Left renal cortex interstitium (tissue), 4 donors: ENCODE measurements at places on chromosomes 5 and 9.

DNA sequence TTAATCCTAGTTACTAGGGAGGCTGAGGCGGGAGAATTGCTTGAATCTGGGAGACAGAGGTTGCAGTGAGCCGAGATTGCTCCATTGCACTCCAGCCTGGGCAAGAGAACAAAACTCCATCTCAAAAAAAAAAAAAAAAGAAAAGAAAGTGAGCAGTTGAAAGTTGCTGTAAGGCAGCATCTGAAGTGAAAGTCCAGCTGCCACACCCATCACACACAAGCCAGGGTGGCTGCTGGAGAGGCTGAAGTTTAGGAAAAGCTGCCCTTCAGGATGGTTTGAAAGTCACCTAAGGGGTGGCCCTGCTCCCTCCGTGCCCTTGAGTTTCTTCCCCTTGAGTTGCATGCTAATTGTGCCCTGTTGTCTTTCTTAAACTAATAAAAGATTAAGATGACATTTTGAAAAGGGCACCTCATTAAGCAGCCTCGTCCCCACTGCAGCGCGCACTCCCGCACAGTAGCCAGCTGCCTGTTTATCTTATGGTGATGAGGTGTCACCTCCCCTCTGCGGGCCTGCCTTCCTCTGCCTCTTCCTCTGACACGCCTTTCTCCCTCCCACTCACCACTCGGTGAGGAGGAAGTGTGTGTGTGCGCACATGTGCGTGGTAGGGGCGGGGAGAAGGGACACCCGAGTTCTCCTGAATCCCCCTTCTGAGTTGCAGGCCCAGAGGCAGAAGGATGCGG is 104.2 kb upstream of the PANK3 start:
- DNase-seq = no peak

GRCh38 chr9:88803546-88804253 is 187.6 kb upstream of the S1PR3 start:
- DNase-seq = no peak

- no peak for DNase-seq
Observed at GRCh38 chr5:142977363-142978051, 207.3 kb downstream of the ARHGAP26 start.

DNA sequence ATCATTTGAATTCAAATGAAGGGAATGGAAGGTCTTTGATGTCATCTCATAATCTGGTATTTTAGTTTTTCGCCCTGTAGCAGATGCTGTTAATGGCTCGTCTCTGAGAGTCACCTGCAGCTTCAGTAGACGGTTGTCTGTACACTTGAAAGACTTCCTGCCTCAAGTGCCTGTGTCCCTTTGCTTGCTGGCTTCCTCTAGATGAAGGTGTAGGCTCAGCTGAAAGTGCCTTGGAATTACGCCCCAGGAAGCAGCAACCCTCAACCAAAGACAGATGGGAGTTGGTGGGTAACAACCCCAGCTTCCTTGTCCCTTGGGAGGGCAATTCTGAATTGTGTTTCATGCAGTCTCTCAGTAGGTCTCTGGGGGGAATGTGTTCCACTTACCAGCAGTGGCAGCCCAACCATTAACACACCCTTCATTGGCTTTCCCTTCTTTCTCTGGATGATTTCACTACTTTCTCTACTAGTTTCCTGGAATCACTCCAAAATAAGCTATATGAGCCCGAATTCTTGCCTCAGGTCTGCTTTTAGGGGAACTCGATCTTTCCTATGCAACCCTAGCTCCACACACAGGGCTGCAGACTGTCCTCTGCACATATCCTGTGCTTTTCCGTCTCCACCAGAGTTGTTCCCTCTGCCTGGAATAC is 395.6 kb downstream of the DMAC1 start:
- DNase-seq = no peak

DNA sequence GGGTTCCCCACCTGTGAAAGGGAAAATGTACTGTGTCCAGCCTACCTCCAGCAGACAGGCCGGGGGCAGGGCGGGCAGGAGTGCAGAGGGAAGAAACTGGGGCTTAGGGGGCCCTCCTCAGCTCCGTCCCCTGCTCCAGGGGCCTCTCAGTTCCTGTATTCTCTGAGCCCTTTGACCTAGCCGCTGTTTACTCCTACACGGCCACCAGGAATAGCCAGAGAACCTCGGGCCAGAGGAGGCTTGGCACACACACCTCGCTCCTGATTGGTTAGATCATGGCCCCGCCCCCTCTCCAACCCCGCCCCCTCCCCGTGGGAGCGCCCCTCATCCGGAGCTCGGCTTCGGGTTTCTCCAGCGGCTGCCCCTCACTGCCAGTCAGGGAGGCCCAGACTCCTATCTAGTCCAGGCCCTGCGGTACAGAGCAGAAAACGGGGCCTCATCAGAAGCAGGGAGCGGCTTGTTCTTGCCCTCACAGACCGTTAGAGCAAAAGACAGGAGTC is 2.2 kb downstream of the ST6GALNAC6 start:
- no peak for DNase-seq

DNA sequence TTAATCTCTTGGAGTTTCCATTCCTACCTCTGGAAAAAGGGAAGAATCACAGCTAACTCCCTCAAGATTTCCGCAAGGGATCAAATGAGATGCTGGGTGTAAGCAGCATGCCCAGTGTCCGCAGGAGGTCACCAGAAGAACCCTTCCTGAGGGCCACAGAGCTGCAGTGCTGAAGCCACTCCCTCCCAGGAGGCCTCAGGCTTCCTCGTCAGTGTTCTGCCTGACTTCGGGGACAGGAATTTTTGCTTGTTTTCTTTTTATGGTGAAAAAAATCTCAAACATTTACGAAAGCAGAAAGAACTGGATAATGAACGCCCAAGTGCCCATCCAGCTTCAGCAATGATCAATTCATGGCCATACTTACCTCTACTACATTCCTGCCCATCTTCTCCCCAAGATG is 183.0 kb downstream of the CDK5RAP2 start:
- no peak for DNase-seq
